ENCODE measurements at places on chromosomes 13 and 19.

- no peak for DNase-seq
Observed at GRCh38 chr19:18520848-18521691, 800 bp downstream of the ELL start.

DNA sequence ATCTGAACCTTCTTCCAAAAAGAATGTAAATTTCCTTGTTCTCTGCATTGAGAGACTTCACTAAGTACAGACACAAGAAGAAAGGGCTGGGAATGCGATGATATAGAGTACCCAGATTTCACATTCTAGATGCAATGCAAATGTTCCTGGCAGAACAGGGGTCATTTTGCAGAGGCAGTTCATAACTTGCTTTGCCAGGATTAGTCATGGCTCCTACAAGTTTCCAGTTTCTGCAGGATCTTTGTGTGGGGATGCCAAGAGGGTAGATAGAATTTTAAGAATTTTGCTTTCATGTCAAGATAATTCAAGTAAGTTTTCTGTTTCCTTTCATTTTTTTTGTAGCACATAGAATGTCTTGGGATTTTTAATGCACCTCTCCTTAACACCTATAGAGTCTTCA, 181.2 kb downstream of the FGF9 start:
- no peak for DNase-seq

DNA sequence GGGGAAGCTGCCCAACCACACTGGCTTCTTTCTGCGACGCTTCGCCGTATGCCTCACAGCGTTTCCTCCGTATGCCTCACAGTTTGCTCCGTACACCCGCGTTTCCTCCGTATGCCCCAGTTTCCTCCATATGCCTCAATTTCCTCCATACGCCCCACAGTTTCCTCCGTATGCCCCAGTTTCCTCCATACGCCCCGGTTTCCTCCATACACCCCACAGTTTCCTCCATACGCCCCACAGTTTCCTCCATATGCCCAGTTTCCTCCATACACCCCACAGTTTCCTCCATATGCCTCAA, 22.6 kb downstream of the GAS6 start:
- no peak for DNase-seq

DNA sequence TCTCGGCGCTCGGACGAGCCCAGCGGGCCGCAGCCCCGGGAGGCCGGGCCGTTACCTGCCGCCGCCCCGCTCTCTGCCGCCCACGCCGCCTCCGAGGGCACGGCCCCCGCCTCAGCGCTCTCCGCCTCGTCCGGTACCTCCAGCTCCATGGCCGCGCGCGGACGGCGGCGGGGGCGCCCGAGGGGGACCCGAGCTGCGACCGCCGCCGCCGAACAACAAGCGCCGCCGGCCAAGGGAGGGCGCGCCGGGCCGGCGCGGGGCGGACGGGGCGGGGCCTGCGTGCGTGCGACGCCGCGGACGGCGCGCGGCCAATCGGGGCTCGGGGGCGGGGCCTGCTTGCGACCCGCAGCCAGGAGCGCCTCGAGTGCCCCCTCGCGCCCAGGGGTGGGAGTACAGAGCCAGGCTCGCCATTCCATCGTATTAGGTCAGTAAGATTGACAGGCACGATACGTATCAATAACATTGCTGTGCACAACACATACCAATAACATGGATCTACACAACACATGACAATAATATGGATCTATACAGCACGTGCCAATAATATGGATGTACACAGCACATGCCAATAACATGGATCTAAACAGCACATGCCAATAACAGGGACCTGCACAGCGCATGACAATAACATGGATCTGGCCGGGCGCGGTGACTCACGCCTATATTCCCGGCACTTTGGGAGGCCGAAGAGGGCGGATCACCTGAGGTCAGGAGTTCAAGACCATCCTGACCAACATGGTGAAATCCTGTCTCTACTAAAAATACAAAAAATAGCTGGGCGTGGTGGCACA, at the start of gene PIP5K1C:
PIP5K1C (minus strand) TSS at position 227 of the 791 bp plus-strand sequence; CDS start at position 149, 78 bp downstream.
- peak; percentile 91 for DNase-seq

- DNase-seq = no peak
Observed at GRCh38 chr13:47459512-47459911, 541.6 kb downstream of the SUCLA2 start.

DNA sequence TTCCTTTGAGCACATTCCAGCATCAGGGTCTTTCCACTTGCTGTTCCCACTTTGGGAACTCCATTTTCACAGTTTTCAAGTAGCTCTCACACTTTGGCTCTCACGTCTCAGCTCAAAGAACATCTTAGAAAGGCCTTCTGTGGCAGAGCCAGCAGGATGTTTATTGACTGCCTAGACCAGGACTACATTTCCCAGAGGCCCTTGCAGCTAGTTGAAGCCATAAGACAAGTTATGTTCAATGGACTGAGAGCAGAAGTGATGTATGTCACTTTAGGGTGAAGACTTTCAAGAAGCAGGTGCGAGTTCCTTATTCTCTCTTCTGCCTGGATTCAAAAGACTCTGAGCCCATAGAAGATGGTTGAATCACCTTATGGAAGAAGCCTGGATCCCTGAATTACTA, 4.3 kb upstream of the HAUS5 start:
- no peak for DNase-seq

DNA sequence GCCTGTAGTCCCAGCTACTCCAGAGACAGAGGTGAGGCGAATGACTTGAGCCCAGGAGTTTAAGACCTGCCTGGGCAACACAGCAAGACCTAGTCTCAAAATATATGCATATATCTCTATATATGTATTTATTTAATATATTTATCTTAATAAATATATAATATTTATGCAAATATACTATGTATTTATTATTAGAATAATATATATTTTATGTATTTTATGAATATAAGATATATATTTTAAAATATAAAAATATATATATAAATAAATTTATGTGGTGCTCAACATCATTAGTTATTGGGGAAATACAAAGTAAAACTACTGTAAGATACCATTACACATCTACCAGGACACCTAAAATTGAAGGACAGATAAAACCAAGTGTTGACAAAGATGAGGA, 58.1 kb upstream of the IPO5 start:
- DNase-seq = no peak

DNA sequence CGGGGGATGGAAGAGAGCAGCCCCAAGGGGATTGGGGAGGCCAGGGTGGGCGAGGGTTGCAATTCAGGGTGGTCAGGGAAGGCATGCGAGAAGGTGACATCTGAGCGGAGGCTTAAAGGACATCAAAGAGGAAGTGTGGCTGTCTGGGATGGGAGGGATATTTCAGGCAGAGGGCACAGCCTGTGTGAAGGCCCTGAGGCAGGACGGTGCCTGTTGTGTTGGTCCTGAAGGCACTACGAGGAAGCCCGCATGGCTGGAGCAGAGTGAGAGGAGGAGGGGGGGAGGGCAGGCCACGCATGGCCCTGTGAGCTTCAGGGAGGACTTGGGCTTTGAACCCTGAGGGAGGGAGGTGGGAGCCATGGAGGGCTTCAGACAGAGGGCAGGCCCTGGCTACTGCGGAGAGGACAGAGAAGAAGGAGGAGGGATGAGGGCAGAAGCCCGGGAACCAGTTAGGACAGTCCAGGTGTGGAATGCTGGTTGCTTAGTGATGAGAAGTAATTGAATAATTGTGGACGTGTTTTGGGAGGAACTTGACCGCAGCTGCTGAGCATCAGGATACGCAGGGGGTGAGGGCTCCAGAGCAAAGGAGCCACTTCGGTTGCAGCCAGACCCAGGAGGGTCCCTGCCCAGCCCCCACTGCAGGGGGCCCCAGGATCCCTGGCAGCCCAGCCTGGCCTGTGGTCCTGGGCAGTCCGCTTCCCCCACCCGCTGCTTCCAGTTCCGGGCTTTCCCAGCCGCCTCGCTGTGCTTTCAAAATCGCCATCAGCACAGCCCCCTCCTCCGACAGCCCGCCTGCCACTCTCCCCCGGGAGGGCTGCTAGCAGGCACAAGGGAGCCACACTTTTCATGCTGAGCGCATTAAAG, 6.2 kb downstream of the TLE6 start:
- no peak for DNase-seq

DNA sequence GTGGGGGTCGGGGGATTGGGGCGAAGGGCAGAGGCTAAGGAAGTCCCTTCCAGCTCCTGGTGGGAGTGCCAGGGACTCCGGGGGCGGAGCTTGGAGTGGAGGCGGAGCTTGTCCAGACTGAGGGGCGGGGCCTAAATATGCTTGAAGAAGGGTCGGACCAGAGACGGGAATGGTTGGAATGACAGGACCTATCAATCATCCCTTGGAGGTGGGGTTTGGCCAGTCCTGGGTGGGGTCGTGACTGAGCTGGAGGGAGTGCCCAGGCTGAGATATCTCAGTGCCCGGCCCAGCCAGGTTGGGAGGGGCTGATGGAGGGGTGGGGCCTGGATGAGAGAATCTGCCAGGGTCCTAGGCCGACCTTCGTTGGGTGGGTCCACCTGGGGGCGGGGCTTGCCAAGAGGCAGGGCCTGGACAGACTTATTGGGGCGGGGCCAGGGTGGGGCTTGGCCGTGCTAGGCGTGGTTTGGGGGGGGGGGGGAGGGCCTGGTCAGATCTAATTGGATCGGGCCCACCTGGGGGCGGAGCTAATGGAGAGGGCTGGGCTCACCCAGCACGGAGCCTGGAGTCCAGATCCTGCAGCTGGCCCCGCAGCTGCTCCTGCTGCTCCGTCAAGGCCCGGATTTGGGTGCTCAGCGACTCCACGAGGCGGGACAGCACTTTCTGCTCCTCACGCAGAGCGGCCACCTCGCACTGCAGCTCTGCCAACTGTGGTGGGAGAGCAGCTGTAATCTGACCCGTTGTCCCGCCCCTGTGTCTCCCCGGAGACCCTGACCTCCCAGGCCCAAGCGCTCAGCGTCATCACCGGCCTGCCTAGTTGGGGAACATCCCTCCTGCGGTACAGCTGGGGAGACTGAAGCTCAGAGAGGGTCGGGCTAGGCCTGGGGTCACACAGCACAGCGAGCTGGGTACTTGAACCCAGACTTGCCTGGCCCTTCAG, 2.6 kb upstream of the WIZ start:
- no peak for DNase-seq

- DNase-seq = no peak
Observed at GRCh38 chr13:78881054-78881453, 222.1 kb upstream of the OBI1 start.
